ENCODE measurements at places on chromosomes 6 and 20. TPM values are rescaled to one million over a fixed set of nuclear protein-coding genes. Genes with fewer than 3 reads are reported as not detected.

Gene CTAGE9
- total RNA-seq: not detected

Gene MYO6
- total RNA-seq: 7.1 TPM

Gene FERMT1
- 12.9 TPM for total RNA-seq

Gene SLC17A2
- total RNA-seq: not detected

Gene NRSN1
- not detected for total RNA-seq

Gene ENPP3
- 0.12 TPM for total RNA-seq

Gene OLIG3
- 0.12 TPM for total RNA-seq

Gene BEND6
- total RNA-seq: 2.7 TPM

Gene GLP1R
- not detected for total RNA-seq
